ENCODE measurements at places on chromosomes 3 and 15.

GRCh38 chr15:58212909-58213526 lies 74.8 kb downstream of the AQP9 start:
- peak; percentile 37 for DNase-seq

- DNase-seq, result no peak
These were observed 122.4 kb downstream of the RAP2B start for GRCh38 chr3:153284282-153284938.

DNA sequence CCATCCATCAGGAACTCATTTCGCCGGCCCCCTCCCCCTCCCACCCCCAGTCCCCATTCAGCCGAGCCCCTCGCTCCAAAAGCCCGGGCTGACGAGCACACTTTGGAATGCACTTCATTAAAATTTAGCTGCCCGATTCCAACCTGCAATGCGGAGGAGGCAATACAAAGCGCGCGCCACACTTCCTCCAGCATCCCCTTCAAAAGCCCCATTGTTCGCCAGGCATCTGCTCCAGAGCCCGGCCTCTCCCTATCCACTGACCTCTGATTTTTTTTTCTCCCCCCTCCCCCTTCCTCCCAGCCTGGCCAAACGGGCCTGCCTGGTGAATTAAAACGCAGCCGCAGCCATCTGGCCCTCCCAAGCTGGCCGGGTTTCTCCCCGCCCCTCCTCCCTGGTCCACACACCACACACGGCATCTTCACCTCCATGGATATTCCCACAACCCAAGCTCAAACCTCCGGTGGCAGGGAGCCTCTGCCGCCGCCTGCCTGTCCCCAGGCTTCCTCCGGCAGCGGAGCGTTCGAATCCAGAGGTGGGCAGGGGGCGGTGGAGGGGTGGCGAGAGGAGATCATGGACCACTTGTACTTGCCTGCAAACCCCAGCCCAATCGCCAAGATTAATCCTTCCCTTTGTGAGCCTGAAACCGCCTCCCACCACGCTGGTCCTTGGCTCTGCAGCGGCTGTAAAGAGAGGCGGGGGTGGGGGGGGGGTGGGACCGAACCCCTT lies 441.3 kb downstream of the MAGI1 start:
- peak; percentile 85 for DNase-seq

GRCh38 chr3:26655231-26655630 lies 32.7 kb downstream of the LRRC3B start:
- DNase-seq, result no peak

- no peak for DNase-seq
These were observed 730.2 kb upstream of the DPPA4 start for GRCh38 chr3:110067527-110067926.

- DNase-seq, result no peak
These were observed 221.1 kb downstream of the SLCO3A1 start for GRCh38 chr15:92074646-92075045.

Measured in BE2C (cell line).